ENCODE measurements at places on chromosomes 6 and 20. TPM values are rescaled to one million over a fixed set of nuclear protein-coding genes. Genes with fewer than 3 reads are reported as not detected.
A peak's percentile ranks its signal among the peaks of the same experiment; 100 is the strongest.

MBOAT1 gene
- 2.0 TPM for polyA plus RNA-seq

MAS1 gene
- polyA plus RNA-seq = not detected

APMAP gene
- polyA plus RNA-seq = 62.4 TPM

RIPOR3 gene
- polyA plus RNA-seq = 0.06 TPM

ZNF341 gene
- polyA plus RNA-seq = 2.8 TPM

DNA sequence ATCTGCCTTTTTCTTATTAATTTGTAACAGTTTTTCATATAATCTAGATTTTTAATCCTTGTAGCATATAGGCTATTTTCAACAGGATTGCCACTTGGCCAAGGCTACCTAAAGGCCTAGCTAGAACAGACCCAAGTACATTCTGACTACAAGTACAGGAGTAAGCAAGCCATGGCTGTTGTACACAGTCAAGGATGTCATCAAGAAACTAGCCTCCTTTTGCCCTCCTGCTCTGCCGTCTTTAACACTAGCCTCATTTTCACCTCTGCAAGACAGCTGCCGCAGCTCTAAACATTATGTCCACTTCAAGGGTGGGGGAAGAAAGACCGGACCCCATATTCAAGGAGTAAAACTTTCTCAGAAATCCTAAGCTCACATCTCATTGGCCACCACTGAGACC, 45.1 kb downstream of the EPB41L2 start:
- DNase-seq = no peak

GRCh38 chr20:47205577-47206123, 150.8 kb downstream of the ZMYND8 start:
- no peak for DNase-seq

GRCh38 chr6:111282515-111282914, 195.2 kb downstream of the SLC16A10 start:
- no peak for DNase-seq

DNA sequence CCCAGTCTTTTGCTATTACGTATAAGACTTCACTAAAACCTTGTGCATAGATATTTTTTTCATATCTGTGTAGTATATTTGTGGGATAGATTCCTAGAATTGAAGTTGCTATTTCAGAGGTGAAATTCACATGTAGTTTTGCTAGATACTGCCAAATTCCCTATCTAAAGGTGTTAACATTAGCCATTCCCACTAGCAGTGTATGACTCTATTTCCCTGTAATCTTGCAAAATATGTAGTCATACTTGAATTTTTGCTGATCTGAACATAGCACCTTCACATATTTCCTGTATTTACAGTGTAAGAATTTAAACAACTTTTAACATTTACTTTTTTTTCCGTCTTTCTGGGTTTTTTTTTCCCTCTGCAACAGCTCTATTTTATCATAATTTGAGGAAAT, 24.9 kb downstream of the SENP6 start:
- DNase-seq = no peak

- no peak for DNase-seq
These were observed 58.1 kb downstream of the C6orf58 start for GRCh38 chr6:127635091-127635490.

DNA sequence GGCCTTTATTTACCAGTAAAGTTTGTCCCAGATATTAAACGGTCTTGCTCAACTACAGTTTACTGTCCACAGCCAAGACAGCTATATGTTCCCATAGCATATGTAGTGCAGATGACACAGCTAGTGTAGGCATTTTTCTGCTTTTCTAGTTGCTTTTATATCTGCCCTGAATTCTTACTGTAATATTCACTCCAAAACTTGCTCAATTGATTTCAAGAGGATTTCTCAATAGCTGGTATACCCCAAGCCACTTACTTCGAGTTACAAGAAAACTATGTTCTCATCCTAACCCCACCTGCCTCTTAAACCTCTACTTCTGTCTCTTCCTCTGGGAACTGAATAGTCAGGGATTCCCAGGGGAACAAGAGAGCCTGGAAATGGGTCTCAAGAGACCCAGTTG, 18.9 kb upstream of the ROS1 start:
- peak; percentile 48 for DNase-seq

DNA sequence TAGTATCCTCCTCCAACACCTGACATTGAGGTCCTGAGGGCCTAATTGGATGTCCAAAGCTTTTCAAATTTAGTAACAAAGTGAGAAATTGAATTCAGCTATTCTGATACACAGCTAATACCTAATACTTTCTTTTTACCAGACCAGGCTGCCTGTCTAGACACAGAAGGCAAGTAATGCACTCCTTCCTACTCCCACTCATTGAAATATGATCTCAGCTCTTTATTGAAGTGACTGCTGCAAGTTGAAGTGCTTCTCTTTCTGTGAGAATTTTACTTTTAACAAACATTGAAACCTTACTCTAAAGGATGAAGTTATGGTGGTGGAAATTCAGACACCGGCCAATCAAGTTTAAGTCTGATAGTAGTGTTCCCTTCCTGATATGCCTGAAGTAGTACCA, 90.8 kb upstream of the OGFRL1 start:
- peak; percentile 30 for DNase-seq

GRCh38 chr6:119535332-119535731, 185.8 kb upstream of the MAN1A1 start:
- DNase-seq = no peak

DNA sequence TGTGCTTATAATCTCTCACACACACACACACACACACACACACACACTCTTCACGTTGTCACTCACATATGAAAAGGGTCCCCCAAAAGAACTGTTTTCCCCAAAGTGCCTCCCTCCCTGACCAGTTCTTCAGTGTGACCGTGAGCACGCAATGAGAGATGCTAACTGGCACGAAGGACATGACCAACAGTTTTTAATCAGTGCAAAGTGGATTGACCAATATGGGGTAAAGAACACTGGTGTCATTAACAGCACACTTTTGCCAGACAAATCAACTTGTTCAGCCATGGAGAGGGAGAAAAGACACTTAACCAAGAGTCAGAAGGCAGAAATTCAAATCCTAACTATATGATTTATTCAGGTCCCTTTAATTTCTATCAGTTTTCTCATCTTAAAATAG, 15.0 kb downstream of the EXOC2 start:
- no peak for DNase-seq

DNA sequence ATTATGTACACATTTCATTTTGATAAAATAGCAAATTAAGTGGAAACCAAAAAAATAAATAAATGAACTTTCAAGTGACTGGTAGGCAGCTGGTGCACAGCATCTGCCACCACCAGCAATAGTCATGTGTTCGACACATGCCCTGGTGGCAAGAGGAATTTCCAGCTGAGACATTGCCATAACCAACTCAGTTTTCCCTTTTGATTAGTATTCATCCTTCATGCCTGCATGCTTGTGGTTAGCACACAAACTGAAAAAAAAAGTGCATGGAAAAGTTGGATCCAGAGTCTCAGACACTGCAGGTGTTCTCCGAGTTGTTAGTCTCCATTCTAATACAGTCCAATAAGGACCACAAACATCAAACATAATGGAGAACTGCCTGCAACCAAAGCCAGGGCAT, 156.0 kb upstream of the SOX4 start:
- no peak for DNase-seq

- no peak for DNase-seq
These were observed 5.8 kb downstream of the HMGA1 start for GRCh38 chr6:34242252-34243130.

Data from foreskin keratinocyte (primary cell).